ENCODE measurements at places on chromosomes 13 and 19. TPM values are rescaled to one million over a fixed set of nuclear protein-coding genes. Genes with fewer than 3 reads are reported as not detected.

The PLVAP gene
- polyA plus RNA-seq: 148 TPM

The FREM2 gene
- 3.6 TPM for polyA plus RNA-seq

The MUC16 gene
- polyA plus RNA-seq: not detected

The CD209 gene
- 1.2 TPM for polyA plus RNA-seq

The ZIK1 gene
- polyA plus RNA-seq: 3.1 TPM

The FAM216B gene
- polyA plus RNA-seq: not detected

The RXFP2 gene
- polyA plus RNA-seq: not detected

The TLE2 gene
- polyA plus RNA-seq: 28.2 TPM

The URAD gene
- not detected for polyA plus RNA-seq

The SHISA7 gene
- polyA plus RNA-seq: not detected

The ADM5 gene
- 0.60 TPM for polyA plus RNA-seq
